H54 (cell line): ENCODE measurements at places on chromosomes 16 and 17.
A peak's percentile ranks its signal among the peaks of the same experiment; 100 is the strongest.

DNA sequence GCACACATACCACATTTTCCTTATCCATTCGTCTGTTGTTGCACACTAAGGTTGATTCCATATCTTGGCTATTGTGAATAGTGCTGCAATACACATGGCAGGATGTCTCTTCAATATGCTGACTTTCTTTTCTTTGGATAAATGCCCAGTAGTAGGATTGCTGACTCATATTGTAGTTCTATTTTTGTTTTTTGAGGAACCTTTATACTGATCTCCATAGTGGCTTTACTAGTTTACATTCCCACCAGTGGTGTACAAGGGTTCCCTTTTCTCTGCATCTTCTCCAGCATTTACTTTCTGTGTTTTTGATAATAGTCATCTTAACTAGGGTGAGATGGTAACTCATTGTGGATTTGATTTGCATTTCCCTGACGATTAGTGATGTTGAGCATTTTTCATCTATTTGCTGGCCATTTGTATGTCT, 118.1 kb downstream of the STXBP4 start:
- DNase-seq = no peak

- no peak for DNase-seq
Measured at GRCh38 chr16:66746682-66747081, 4.7 kb downstream of the DYNC1LI2 start.

DNA sequence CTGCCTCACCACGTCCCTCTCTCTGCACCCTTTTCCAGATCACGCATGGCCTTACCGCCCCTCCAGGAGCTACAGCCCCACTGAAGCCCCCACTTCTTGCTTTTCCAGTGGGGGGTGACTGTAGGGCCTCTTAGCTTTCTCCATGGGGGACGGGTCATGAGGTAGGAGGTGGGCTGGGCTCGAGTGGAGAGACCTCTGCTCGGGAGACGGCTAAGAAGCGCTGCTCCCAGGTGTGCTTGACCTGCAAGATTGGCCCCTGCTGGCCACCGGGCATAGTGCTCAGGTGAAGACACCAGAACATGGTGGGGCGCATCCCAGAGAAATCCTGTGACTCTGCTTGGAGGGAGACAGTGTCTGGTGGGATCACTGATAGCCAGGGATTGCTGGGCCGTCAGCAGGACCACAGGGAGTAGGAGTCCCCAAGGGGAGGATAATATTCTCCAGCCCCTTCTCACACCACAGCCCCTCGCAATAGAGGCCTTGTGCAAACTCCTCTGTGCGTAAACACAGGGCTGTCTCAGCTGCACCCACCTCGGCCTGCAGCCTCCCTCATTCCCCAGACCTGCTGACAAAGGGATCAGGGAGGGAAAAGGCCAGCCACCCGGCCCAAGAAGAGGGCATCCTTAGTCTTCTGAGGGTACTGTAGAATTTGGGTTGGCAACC, 8.9 kb upstream of the GALK1 start:
- DNase-seq = no peak

- DNase-seq = no peak
Measured at GRCh38 chr17:57852955-57853328, 3.1 kb upstream of the MRPS23 start.

- DNase-seq = no peak
Measured at GRCh38 chr16:1776672-1776955, 3.7 kb upstream of the MRPS34 start.

GRCh38 chr17:82892899-82893565, 53.2 kb upstream of the ZNF750 start:
- DNase-seq = no peak

DNA sequence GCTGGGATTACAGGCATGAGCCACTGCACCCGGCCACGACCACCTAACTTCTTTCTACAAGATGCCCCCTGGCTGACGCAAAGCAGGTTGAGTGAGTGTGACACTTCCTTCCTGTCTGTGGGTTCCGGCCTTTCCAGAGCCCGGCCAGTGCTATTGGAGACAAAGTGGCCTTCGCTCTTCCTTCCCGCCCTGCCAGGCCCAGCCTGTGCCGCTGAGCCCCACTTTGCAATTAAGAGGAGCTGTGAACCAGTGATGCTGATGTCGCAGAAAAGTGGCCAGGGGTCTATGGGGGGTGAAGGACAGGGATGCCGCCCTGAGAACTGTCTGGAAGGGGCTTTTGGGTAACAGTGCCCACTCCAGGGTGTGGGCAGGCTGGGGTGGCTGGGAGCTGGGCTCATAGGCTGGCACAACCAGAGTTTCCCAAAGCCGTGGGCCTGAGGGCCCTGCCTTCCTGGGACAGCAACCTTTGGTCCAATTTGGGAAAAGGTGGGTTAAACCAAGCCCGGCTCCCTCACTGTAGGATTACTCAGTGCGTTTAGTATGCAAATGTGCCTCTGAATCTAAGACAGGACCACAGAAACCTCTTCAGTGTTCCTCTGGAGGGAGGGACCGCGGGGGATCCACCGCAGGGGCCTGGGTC, 174.9 kb downstream of the SEC14L1 start:
- DNase-seq = no peak

- DNase-seq = peak; percentile 73
Measured at GRCh38 chr17:1779571-1780131, 17.8 kb downstream of the SERPINF1 start.

DNA sequence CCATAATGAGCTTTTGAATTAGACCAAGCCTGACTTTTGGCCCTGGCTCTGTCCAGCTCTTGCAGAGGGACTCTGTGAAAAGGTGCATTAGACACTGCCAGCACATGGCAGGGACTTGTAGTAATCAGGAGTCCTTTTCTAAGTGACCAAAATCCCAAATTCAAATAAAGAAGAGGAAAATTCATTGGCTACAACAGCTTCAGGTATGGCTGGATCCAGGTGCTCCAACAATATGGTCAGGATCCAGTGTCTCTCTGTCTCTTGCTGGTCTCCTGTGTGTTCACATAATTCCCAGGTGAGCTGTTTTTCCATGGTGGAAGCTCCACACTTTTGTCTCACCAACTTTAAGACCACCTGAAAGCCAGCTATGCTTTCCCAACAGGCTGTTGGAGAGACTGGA, 358.8 kb upstream of the TNRC6C start:
- DNase-seq = no peak

DNA sequence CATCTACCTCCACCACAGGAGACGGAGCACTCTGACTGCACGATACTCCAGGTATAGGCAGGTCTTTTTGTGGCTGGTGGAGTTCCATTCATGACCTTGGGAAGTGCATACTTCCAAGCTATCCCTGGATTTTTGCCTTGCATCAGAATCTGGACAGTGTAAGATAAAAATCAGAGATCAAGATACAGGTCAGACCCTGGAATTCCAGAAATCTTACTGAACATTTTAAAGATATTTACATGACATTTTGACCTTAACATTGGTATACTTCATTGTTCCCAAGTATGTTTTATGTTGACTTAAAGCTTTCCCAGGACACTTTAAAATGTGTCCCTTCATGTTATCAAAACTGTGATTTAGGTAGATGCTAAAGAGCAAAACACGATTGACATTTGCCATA, 101.0 kb downstream of the SYCE1L start:
- DNase-seq = no peak

GRCh38 chr16:74079232-74079586, 217.4 kb upstream of the PSMD7 start:
- no peak for DNase-seq

DNA sequence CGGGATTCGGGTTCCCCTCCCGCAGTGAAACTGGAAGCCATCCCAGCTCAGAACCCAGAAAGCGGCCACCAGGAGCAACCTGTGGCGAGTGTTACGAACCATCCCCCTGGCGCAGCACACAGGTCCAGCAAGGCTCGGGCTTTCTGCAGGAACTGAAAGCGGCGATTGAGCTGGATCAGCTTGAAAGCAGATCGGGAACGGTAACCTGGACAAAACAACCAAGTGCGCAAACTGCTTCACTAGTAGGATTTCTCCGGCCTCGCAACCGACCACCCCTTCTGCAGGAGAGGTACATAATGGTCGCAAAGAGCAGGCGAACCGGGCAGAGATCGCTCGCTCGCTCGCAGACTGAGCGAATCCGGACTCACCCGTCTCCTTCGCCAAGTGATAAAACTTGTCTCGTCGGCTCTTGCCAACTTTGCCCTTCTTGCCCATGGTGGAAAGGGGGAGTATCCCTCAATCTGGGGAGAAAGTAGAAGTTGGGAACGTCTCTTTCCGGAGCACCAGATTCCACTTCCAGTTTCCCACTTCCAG, 696 bp upstream of the PSMC5 start:
- DNase-seq = no peak

DNA sequence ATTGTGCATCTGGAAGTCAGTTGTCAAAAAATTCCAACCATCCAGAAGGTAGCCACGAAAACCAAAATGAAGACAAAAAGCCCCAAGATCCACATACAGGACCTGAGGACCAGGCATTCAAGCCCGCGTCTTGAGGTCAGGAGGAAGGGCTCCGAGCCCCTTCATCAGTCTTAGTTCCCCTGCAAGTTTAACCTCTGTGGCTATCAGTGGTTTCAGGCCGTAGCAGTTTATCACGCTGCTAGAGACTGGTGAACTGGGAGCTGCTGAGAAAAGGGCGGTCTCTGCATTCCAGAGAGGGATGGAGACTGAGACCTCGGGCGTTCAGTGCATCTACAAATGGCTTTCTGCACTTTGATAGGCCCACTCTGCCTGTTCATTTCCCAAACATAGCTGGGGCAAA, 70.6 kb downstream of the IRF8 start:
- no peak for DNase-seq

GRCh38 chr16:20122011-20122410, 48.3 kb upstream of the GPR139 start:
- no peak for DNase-seq

DNA sequence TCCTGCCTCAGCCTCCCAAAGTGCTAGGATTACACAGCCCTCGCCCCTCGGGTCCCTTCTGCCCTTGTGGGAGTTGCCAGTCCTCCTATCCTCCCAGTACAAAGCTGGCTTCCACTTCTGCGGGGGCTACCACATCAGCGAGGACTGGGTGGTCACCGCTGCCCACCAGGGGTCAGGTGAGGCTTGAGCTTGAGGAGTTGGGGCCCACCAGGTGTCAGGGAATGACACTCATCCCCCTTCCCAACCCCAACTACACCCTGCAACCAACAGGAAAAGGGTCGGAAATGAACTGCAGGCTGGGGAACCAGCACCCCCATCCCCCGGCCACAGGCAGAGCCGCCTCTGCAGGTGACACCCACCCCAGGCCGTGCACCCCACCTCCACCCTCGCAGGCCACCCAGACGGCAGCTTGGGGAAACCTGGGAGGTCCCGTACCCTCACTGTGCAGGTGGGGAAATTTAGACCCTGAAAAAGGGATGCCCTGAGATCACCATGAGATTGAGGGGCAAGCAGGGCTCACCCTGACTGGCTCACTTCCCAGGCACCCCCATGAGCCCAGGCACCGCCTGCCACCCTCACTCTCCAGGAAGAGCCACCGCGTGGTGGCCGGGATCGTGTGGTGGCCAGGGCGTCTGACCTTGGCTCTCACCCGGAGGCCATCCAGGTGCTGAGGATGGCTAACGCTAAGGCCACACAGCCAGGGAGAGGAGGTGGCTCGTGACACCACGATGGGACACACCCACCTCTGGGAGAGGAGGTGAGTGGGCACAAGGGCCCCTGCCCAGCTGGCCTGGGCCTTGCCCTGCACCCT, 8.0 kb downstream of the CTRB1 start:
- no peak for DNase-seq

GRCh38 chr17:78689029-78689428, 93.0 kb downstream of the CYTH1 start:
- no peak for DNase-seq

GRCh38 chr17:35947156-35947585, 3.7 kb upstream of the LYZL6 start:
- peak; percentile 28 for DNase-seq
